Stimulated activated CD8-positive, alpha-beta memory T cell treated with anti-CD3 and anti-CD28 coated beads, Interleukin-4, amount 100 ng/mL, for 1 hour (primary cell): ENCODE measurements at places on chromosomes 1 and 21.

DNA sequence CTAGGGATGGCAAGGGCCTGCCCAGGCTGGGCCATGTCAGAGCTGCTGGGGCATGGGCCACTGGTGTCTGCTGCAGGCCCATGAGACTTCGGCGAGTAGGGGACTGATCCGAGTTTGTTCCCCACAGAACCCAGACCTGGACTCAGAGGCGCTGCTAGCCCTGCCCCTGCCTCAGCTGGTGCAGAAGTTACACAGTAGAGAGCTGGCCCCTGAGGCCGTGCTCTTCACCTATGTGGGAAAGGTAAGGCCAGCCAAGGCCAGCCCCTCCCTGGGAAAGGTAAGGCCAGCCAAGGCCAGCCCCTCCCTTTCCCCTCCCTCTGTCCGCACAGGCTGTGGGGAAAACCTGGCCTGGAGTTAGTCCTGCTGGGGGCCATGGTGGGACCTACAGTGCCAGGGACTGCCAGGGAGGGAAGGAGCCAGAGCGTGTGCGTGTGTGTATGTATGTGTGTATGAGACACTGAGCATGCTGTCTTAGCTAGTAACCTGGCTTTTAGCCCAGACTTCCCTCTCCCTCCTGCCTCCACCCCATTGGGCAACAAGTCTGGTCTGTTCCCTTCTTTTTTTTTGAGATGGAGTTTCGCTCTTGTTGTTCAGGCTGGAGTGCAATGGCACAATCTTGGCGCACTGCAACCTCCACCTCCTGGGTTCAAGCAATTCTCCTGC, 8.0 kb downstream of the FAAH start:
- DNase-seq: no peak

DNA sequence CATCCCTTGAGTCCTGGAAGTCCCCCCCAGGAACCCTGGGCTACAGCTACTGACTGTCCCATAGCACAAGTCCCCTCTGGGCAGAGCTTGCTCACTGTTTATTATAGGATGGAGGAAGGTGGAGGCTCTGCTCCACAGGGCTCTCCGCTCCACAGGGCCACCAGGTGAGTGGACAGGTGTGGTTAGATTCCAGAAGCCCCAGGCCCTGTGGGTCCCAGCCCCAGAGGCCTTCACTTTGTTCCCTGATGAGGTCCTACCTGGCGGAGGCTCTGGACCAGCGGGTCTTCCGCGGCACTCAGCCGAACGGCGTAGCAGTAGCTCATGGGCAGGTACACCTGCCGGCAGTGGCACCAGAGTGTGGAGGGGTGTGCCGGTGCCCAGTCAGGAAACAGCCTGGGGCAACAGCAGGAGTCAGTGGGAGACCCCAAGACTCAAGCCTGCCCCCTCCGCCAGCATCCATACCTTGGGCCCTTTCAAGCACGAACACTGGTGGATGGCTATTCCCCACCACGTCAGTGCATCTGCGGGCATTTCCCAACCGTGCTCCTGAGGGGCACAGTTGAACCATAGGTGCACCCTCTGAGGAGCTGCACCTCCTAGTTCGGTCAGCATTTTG, 12.3 kb downstream of the LSS start:
- DNase-seq: no peak

DNA sequence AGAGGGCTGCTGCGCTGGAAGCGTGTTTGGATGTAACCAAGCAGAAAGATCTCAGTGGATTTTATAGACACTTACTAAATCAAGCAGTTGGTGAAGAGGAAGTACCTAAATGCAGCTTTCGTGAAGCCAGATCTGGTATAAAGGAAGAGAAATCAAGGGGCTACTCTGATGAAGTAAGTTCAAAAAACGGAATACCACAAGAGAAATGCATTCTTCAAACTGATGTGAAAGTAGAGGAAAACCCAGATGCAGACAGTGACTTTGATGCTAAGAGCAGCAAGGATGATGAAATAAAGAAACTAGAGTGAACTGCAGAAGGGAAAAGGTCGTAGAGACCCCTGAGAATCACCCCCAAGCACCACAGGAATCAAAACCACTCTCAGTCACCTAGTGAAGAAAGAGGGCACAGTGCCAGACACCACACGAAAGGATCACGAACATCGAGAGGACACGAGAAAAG, 40.8 kb upstream of the NEXN start:
- DNase-seq: no peak

DNA sequence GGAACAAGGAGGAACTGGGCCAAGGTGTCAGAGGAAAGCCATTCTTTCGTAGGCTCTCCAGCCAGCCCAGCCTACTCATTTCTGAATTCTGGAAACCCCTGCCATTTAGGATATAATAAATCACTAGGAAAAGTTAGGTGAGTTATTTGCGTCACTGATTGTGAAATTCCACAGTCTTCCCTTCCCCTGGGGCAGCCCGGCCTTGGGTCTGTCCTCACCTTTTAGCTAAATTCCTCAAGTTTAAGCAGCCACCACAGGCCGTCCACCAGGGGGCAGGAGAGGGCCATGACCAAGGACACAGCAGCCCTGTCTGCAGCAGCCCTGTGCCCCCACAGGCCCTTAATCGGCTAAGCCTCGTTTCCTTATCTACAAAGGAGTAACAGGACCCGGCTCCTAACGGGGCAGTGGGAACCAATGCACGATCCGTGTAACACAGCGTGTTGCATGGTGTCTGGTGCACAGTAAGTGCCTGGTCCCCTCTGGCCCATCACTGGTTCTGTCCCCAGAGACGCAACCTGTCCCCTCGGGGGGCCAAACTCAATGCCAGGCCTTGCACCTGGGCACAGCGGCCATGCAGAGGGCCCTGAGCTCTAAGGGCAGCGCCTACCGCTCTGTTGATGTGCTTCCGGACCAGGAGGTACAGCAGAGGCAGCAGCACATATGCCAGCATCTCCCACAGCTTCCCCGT, 18.1 kb downstream of the GPR157 start:
- DNase-seq: peak; percentile 72

DNA sequence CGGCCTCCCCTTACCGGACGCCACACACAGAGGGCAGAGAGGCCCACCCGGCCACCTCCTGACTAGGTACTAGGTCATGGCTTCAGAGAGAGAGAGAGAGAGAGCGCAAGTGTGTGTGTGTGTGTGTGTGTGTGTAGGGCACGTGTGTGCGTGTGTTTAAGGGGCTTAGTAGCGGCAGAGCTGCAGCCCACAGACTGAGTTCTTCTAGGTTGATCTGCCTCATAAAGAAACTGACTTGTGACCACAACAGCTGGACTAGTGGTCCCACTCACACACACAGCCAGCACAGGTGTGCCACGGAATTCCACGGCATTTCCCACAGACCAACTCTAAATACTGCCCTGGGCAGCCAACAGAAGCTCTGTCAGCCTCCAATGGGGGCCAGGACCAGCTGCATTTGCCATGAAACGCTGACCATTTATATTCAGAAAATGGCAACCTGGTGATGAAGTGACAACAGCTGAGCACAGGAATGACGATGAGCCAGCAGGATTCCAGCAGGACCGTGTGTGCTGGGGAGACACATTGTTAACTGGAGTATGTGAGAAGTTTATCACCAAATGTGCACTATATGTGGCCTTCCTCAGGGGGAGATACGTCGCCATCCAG, 38.8 kb upstream of the GPR153 start:
- no peak for DNase-seq

GRCh38 chr1:119372503-119373086, 4.0 kb downstream of the HAO2 start:
- no peak for DNase-seq

- DNase-seq: no peak
Observed at GRCh38 chr1:17187051-17187450, 17.9 kb upstream of the PADI1 start.

DNA sequence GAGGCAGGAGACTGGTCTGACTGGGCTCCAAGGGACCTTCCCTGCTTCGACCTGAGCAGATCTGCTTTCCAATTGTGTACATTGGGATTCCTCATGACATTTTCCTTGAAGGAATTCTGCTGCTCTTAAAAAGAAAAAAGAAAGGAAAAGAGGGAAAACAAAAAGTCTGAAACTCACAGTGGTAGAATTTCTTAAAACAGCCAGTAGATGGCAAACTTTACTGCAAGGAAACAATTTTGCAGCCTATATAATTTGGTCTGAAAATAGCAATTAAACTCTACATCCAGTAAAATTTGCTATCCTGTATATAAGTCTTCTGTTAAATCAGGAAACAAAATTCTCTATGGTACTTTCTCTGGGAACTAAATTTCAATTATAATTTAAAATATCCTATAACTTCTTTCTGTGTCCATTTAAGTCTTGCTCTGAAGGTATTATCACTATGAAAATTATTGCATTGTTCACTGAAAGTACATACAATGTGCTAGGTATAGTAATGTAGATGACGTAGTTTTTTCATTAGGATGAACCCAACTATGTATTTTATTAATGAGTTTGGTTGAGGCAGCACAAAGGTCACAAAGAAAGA, 59.8 kb downstream of the CRB1 start:
- DNase-seq: no peak

DNA sequence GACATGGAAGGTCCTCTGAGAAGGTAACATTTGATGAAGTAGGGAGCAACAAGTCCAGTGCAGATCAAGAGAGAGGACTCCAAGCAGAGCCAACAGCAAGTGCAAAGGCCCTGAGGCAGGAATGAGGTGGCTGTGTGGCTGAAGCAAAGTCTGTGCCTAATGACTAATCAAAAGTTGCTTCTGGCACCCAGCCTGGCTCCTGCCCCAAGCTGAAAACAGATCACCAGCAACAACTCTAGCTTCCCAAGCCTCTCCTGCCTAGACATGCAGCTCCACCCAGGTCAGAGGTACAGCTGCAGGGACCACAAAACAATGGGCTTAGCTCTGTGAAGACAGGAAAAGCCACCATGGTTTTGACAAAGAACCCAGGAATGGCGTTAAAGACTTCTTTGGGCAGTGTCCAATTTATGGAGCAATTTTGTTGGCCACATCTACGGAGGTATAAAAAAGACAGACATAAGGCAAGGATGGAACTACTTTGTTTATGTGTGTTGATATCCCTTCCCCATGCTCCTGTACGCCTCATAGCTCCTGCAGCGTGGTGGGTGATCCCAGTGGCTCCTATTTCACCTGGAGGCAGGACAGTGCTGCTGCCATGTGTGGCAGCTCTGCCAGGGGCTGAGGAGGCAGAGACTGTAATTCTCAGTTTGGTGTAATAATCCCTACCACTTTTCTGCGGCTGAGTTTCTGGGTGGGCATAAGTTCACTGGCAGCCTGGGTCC, 26.4 kb upstream of the IGSF3 start:
- DNase-seq: no peak

- DNase-seq: no peak
Observed at GRCh38 chr1:234934611-234935033, 194.0 kb downstream of the TOMM20 start.

DNA sequence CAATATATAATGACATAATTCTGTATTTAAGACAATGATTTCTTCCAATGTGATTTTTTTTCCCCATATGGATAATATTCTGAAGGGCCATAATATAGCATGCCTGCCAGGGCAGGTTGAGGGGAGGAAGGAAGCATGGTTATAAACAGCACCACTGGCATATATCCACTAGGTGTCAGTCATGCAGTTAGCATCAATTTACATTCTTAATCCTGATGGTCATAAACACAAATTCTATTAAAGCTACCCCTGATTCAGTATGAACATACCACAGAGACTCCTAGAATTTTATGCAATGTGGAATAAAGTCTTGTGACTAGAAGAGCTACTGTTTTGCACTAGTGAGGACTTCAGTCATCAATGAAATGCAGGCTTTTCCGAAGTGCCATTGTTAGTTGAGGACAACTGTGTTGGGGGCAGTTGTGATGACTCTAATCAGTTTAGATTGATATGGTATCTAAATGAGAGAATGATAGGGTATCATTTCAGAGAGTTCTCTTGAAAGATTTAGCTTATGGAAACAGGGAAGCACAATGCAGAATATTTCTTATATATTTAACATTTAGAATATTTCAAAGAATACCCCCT, 342.7 kb upstream of the NR5A2 start:
- DNase-seq: no peak

DNA sequence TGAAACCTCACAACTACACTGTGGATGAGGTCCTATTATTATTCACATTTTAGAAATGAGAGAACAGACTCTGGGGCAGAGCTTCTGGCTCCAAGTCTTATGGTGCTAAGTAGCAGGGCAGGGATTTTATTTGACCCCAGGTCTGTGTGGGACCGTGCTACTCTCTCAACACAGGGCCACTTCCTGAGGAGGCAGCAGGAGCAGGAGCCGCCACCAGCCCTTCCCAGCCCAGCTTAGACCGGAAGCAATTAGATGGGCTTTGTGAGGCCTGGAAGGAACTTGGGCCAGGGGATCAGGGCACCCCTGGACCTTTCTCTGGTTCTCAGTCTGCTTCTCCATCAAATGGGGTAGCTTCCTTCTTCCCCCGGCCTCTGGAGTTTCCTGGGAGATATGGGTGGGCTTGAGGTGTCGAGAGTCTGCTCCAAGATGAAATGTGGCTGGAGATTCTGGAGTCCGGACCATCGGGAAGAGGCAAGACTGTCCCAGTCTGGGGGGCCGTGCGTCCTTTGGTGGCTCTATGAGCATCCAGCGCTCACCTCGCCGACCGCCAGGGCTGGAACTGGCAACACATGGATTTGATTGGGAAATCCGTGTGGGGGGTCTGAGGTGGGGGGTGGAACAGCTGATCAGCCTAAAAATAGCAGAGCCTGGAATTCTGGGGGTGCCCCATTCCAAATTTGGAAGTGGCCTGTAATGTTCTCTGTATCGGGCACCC, 136.8 kb downstream of the FOXD2 start:
- DNase-seq: no peak

DNA sequence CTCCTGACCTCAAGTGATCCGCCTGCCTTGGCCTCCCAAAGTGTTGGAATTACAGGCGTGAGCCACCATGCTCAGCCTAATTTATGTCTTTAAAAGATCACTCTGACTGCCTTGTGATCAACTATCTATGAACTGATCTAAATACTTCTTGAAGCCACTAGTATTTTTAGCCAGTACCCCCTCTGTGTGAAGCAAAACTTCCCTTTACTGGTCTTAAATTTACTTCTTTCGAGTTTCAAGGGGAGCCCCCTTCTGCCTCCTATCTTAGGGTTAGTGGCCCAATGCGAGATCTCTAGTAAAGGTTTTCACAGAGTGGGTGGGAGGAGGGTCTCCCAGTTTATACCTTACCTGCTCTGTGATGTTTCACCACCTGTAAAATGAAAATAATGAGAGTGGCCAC, 66.1 kb upstream of the RPL11 start:
- DNase-seq: no peak

DNA sequence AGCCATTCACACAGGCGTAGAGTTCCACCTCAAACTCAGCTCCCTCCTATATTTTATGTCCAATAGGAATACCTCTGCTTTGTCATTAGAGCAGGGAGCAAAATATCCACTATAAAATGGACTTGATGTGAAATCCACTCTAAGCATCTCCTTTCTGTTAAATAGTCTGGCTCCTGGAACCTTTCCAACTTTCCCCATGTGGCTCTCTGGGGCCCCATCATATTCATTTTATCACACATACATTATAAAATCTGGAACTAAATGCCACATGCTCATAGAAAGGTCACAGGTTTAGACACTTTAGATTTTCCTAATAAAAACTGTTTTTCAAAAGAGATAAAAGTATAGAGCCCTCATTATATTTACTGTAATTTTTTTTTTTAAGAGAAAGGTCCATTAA, 82.1 kb downstream of the PTPN14 start:
- DNase-seq: no peak

GRCh38 chr1:51610637-51611036, 6.3 kb upstream of the OSBPL9 start:
- no peak for DNase-seq
